Effector memory CD4-positive, alpha-beta T cell (primary cell): ENCODE measurements at places on chromosomes 4 and X.
A peak's percentile ranks its signal among the peaks of the same experiment; 100 is the strongest.

DNA sequence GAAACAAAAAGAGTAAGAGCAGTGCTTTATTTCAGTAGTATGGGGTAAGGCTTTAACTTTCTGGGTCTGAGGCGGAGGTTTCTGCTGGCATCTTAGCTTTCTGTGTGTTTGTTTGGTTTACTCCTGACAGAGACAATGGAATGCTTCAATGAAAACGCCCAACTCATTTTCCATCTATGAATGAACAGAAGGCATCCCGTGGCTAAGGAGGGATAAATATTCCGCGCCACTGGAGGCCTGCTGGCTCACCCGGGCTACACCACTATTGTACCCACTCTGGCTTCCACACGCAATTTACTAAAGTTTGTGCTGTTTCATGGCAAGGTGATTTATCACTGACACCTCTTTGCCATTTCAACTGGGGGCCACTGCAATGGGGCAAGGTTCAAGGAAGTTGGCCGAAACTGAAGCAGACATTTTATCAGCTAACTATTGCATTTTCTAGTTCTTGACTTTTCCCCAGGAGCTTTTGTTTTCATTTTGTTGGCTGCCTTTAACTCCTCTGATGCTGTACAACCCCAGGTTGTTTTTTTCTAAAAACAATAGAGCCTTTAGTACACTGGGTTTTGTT, 32.8 kb upstream of the PPARGC1A start:
- DNase-seq: no peak
- H3K27me3 ChIP-seq: no peaks in the 10 kb centered on the region
- H3K27ac ChIP-seq: no peak overlapping the region
- H3K36me3 ChIP-seq: no peaks in the 10 kb centered on the region

GRCh38 chr4:72022553-72022952, 9.2 kb upstream of the NPFFR2 start:
- no peak for DNase-seq
- no peaks in the 10 kb centered on the region for H3K4me1 ChIP-seq
- H3K27ac ChIP-seq: no peak overlapping the region
- no peaks in the 10 kb centered on the region for H3K27me3 ChIP-seq
- H3K36me3 ChIP-seq: no peaks in the 10 kb centered on the region
- H3K4me3 ChIP-seq: no peak overlapping the region

GRCh38 chrX:119758731-119759247, 401 bp downstream of the SOWAHD start:
- H3K4me1 ChIP-seq: peaks cover 32% of the 10 kb centered on the region
- H3K4me3 ChIP-seq: peak overlapping the region; percentile 64
- peak overlapping the region; percentile 61 for H3K27ac ChIP-seq
- DNase-seq: peak; percentile 29
- H3K36me3 ChIP-seq: no peaks in the 10 kb centered on the region

DNA sequence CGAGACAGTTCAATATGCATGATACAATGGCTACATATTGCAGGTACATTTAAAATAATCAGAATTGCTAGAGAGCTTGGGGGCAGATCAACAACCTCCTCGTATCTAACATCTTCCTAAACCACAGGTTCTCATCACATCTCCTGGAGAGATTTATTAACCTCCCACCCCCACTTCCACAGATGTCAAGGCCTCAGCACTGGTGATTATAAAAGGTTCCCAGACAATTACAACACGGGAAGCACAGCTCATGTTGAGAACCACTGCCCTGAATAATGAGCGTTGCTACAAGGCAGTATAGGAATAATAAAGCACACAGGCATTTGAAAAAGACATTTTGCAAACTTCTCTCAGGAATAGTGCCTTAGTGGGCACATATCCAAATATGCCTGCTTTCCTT, 42.8 kb downstream of the ELOVL6 start:
- H3K4me1 ChIP-seq: no peaks in the 10 kb centered on the region
- no peaks in the 10 kb centered on the region for H3K36me3 ChIP-seq
- H3K27ac ChIP-seq: no peak overlapping the region
- H3K27me3 ChIP-seq: no peaks in the 10 kb centered on the region
- H3K4me3 ChIP-seq: no peak overlapping the region

- H3K4me3 ChIP-seq: no peak overlapping the region
- no peaks in the 10 kb centered on the region for H3K4me1 ChIP-seq
- DNase-seq: no peak
- H3K27me3 ChIP-seq: peaks cover 5% of the 10 kb centered on the region
- no peak overlapping the region for H3K27ac ChIP-seq
- no peaks in the 10 kb centered on the region for H3K36me3 ChIP-seq
Observed at GRCh38 chr4:184039963-184040383, 134.9 kb downstream of the STOX2 start.

- H3K27me3 ChIP-seq: no peaks in the 10 kb centered on the region
- H3K36me3 ChIP-seq: no peaks in the 10 kb centered on the region
- DNase-seq: no peak
- peaks cover 19% of the 10 kb centered on the region for H3K4me1 ChIP-seq
- H3K27ac ChIP-seq: no peak overlapping the region
- no peak overlapping the region for H3K4me3 ChIP-seq
Observed at GRCh38 chr4:163556650-163557391, 62.3 kb downstream of the TMA16 start.

DNA sequence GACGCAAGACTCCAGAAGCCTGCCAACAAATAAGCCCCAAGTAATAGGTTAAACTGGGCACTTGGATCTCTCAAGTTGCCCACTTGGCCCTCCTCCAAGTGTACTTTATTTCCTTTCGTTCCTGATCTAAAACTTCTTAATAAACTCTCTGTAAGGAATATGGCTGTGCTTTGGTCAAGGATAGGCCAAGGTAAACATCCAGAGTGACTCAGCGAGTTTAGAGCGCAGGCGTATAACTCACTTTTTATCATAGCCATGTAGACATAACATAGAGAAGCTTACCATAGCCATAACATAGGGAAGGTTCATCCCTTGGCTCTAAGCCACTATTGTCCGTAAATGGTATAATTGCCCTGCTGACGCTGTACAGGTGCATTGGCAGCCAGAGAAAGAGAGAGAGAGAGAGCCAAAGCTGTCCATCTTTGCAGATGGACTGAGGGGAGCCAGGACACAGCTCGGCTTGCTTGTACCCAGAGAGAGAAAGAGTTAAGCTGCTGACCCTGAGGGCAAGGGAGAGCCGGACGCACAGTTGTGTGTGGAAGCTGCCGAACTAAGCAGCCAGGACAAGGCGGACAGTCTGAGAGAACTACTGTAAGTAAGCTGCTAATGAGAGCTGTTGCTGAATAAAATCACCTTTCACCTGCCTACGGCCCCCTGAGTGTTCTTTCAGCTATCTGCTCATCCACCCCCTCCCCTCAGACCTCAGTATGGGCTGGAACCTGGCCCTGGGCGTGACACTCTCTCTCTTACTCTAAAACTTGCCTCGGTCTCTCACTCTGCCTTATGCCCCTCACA, 1.8 kb downstream of the TLR1 start:
- H3K27me3 ChIP-seq: no peaks in the 10 kb centered on the region
- H3K4me1 ChIP-seq: peaks cover 6% of the 10 kb centered on the region
- peaks cover 49% of the 10 kb centered on the region for H3K36me3 ChIP-seq
- H3K4me3 ChIP-seq: no peak overlapping the region
- no peak for DNase-seq
- no peak overlapping the region for H3K27ac ChIP-seq

DNA sequence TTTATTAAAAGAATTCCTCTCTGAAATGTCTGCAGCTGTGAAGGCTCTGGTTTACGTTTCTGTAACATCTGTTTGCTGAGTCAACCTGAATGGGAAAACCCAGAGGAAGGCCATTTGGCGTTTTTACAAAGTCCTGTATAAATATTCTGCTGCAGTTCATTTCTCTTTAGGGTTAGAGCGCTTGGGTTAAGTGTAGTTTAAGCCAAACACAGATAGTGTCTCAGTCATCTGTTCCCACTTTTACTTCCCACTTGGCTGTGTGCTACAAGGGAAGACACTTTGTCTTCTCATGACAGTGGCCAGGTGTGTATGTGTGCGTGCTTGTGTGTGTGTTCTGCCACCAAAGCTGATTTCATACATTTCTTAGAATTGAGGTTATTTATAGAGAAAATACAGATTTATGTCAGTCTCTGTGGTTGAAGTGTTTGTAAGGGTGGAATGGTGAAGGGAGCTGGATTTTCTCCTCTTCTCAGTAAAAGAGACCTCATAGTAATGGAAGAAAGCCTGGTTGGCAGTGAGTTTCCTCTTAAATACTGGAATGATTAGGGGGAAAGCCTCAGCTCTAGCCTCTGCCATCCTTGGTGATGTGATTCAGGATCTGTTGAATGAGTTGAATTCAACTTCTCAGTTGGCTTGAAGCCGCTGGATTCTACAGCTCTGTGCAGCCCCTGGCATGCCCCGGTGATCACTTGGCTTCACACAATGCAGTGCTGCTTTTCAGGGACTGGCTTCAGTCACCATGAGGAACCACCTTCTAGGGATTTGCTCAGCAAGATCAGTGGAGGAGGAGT, 50.6 kb downstream of the JADE1 start:
- no peaks in the 10 kb centered on the region for H3K27me3 ChIP-seq
- H3K36me3 ChIP-seq: peaks cover 64% of the 10 kb centered on the region
- H3K4me3 ChIP-seq: no peak overlapping the region

GRCh38 chrX:78624426-78624825, 34.7 kb downstream of the RTL3 start:
- no peaks in the 10 kb centered on the region for H3K27me3 ChIP-seq
- no peak overlapping the region for H3K27ac ChIP-seq
- H3K36me3 ChIP-seq: no peaks in the 10 kb centered on the region
- DNase-seq: no peak
- no peaks in the 10 kb centered on the region for H3K4me1 ChIP-seq
- H3K4me3 ChIP-seq: no peak overlapping the region

GRCh38 chrX:124386401-124386800, 40.0 kb downstream of the SH2D1A start:
- H3K36me3 ChIP-seq: no peaks in the 10 kb centered on the region
- H3K27me3 ChIP-seq: no peaks in the 10 kb centered on the region
- H3K27ac ChIP-seq: no peak overlapping the region
- H3K4me3 ChIP-seq: no peak overlapping the region
- DNase-seq: no peak

DNA sequence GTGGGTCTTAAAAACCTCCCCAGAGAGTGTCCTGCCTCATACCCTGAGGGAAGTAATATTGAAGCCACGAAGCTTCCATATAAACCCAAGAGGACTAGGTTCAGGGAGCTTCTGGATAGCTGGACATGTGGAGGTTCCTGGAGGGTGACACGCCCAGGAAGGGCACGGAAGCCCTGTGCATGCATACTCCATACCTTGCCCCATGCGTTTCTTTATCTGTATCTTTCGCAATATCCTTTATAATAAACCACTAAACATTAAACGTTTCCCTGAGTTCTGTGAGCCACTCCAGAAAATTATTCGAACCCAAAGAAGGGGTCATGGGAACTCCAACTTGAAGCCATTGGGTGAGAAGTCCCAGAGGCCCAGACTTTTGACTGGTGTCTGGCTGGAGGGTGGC, 45.7 kb upstream of the HPF1 start:
- no peak overlapping the region for H3K4me3 ChIP-seq
- H3K27ac ChIP-seq: no peak overlapping the region
- H3K4me1 ChIP-seq: no peaks in the 10 kb centered on the region
- no peaks in the 10 kb centered on the region for H3K27me3 ChIP-seq
- H3K36me3 ChIP-seq: no peaks in the 10 kb centered on the region

GRCh38 chrX:24398766-24399165, 38.3 kb downstream of the SUPT20HL1 start:
- no peak overlapping the region for H3K4me3 ChIP-seq
- no peaks in the 10 kb centered on the region for H3K4me1 ChIP-seq
- no peak for DNase-seq

- no peak overlapping the region for H3K4me3 ChIP-seq
- no peaks in the 10 kb centered on the region for H3K27me3 ChIP-seq
- no peak overlapping the region for H3K27ac ChIP-seq
- no peak for DNase-seq
- H3K36me3 ChIP-seq: no peaks in the 10 kb centered on the region
- no peaks in the 10 kb centered on the region for H3K4me1 ChIP-seq
Observed at GRCh38 chrX:17442898-17443297, 67.9 kb downstream of the NHS start.

- no peak overlapping the region for H3K27ac ChIP-seq
- no peaks in the 10 kb centered on the region for H3K36me3 ChIP-seq
- no peaks in the 10 kb centered on the region for H3K27me3 ChIP-seq
- H3K4me3 ChIP-seq: no peak overlapping the region
Observed at GRCh38 chr4:16914208-16914607, 15.8 kb upstream of the LDB2 start.
